ENCODE measurements at places on chromosomes 13 and 19.

- no peak for DNase-seq
Observed at GRCh38 chr13:50668049-50668448, 175.4 kb downstream of the DLEU7 start.

- DNase-seq, result no peak
Observed at GRCh38 chr19:46218160-46218559, 11.4 kb upstream of the IGFL1 start.

DNA sequence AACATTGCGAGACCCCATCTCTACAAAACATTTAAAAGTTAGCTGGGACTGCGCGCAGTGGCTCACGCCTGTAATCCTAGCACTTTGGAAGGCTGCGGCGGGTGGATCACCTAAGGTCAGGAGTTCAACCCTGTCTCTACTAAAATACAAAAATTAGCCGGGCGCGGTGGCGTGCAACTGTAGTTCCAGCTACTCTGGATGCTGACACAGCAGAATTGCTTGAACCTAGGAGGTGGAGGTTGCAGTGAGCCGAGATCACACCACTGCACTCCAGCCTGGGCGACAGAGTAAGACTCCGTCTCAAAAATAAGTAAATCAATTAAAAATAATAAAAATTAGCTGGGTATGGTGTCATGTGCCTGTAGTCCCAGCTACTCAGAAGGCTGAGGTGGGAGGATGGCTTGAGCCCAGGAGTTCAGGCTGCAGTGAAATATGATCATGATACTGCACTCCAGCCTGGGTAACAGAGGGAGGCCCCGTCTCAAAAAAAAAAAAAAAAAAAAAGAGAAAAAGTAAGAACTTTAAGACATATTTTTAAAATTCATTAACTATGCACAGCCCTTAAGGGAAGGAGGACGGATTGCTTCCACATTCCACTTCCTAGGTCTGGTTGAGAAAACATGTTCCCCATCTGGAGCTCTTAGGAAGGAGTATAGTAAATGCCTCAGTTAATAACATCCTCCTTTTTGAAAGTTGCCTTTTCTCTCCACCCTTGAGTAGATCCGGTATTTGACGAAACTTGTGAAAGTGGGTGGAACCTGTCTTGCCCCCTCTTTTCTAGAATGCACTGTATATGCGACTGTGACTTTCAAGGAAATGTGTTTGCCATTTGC is 26.1 kb downstream of the EXOC3L2 start:
- no peak for DNase-seq

- no peak for DNase-seq
Observed at GRCh38 chr13:110305949-110306339, 1.0 kb downstream of the COL4A1 start.

DNA sequence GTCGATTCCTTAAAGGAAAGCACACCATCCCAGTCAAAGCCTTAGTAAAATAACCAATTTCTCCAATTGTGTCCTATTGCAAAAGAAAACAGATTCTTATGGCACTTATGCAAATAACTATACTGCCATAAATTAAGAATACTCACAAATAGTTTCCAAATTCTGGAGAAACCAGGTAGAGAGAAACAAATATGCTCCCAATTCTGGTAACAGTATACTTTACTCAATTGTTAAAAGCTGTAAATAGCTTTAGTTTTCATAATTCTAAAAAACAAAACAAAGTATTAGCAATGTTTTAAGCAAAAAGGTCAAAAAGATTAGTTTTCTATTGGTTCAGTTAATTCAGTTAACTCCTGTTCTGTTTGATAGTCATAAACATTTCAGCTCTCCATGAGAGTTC is 18.2 kb upstream of the UBAC2 start:
- DNase-seq, result no peak

DNA sequence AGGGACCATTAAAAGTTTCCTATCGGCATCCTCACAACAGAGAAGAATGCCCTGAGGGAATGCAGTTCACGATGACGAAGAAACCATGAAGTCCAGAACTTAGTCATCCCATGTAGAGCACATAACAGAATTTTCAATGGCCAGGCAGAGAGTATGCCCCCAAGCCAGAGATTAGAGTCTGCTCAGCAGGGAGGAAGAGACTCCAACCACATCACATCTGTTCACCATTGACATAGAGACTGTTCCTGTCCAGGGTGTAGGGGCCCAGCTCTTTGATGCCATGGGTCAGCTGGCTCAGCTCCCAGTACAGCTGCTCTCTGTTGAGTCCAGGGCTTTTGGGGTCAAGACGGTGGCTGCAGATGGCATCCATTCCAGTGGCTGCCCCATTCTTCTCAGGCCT is 68.2 kb downstream of the MBD3L1 start:
- DNase-seq, result no peak

DNA sequence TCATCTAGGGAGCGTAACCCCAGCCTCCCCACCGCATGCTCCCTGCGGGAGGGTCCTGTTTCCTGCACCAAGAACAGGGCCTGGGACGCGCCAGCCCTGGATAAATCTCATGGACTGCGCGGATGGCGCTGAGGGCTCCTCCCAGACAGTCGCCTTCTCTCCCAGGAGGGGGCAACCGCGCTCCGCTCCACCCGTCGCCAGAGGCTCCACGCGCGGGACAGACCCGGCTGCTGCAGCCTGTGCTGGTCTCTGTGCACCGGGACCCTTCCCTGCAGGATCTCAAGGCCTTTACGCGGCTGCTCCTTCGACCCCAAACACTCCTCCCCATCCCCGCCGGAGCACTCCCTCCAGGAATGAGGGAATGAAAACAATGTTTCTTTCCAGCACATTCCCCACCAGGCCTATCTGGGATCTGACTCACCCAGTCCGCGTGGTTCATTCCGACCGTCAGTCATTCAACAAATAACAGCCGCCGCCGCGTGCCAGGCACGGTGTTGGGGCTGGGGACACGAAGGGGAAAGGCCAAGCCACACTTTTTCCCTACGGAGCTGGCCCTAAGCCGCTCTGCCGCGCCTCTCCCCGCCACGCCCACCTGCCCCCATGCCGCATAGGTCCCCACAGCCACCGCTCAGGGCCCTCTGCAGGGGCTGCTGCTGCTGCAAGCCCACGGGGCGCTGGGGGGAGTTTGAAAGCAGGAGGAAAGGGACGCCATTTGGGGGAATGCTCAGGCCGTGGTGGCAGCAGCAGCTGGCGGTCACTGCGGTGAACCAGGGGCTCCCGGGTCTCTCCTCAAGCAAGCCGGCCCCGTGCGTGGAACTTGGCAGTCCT is 6.0 kb downstream of the PNMA8B start:
- DNase-seq, result peak; percentile 65

DNA sequence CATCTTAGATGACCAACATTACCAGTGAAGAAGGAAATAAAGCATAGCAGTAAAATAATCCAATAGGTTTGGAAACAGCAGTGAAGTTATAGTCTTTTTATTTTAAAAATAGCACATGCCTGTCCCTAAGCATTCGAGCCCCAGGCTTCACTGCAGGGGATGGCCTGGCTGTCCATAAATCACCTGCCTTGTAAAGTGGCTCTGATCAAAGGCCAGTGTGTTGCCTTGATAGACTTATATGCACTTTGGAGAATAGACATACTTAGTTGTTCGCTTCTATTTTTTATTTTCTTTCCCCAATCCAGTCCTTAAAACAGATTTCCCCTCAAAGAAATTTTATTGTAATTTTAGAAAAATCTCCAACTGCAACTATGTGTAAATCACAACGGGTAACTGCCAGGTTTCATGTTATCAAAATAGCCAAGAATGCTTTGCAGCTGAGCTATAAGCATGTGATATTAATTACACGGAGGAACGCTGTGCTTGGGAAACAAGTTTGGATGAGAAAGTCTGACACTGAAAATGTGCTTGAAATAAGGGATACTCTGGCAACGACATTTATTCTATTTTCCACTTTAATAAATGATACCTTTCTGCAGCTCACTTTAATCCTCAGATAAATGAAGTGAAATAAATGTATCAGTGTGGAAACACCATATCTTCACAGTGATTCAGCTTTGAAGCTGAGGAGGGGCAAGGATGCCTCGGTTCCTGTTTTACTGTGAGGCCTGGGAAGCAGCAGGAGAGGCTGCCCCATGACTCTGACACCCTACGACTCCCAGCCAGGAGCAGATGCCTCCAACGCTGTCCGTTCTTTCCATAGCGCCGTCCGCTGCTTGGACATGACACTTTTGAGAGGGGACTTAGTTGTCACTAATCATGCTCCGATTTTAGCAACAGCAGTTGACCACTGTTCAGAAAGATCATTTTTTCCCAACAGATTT is 5.5 kb upstream of the METTL21C start:
- no peak for DNase-seq

GRCh38 chr19:15199661-15200552 is 888 bp downstream of the NOTCH3 start:
- DNase-seq, result no peak

GRCh38 chr13:98214707-98215106 is 37.6 kb upstream of the RNF113B start:
- DNase-seq, result no peak

DNA sequence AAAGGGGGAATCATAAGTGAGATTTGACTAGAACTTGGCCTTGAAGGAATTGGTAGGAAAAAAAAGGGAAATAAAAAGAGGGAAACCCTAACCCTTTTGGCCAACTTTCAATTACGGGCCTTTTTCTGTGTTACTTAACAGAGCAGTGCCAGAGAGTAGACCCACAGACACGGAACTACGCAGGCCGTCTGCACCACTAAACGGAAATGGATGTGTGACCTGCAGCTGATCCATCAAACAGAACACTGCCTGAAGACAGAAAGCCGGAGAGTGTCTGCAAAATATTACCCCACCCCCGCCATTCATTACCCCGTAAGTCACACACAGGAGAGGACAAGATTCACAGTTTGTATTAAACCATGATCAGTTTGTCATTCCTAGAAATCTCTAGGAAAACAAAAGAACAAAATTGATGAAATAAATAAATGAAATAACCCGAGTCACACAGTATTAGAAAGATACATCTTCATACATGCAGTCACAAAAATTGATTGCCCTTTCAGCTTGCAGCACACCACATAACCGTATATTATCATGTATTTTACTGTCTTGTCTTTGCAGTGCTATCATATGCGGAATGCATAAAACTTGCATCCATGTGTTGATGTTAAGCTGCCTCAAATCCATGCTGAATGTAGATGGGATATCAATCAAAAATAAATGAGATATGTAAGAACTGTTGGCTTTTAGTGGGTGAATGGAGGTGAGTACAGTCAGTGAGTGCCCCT is 424.7 kb downstream of the IRS2 start:
- DNase-seq, result no peak
